Left ventricle myocardium superior (tissue), 1 donor: ENCODE measurements at places on chromosomes 2 and 18. TPM values are rescaled to one million over a fixed set of nuclear protein-coding genes. Genes with fewer than 3 reads are reported as not detected.
A peak's percentile ranks its signal among the peaks of the same experiment; 100 is the strongest.

RNMT gene
- total RNA-seq, result 20.0 TPM

OR6B2 gene
- not detected for total RNA-seq

HK2 gene
- total RNA-seq, result 3.8 TPM

FAM237A gene
- total RNA-seq, result 2.0 TPM

UBR3 gene
- total RNA-seq, result 127 TPM

RESP18 gene
- not detected for total RNA-seq

SPDYA gene
- 0.15 TPM for total RNA-seq

DNA sequence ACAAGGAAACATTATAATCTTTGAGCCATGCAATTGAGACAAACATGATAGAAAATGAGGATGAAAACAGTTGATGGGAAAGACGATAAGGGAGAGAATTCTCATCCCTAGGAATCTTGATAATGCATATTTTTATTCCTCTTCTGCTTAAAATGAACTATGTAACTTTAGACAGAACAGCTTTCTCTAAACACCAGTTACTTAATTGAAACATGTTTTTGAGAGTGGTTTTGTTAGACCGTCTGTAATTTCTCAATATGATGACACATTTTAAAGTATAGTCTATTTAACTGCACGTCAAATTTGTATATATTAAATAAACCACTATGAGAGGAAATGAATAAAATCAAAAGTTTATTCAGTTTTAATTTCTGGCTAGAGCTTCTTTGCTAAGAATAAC is 1453.9 kb upstream of the NXPH2 start:
- no peak for DNase-seq

GRCh38 chr2:218272531-218273212 is 2.4 kb downstream of the PNKD start:
- peak; percentile 84 for DNase-seq

- DNase-seq, result no peak
These were observed 40.9 kb downstream of the CENPO start for GRCh38 chr2:24833821-24834732.

DNA sequence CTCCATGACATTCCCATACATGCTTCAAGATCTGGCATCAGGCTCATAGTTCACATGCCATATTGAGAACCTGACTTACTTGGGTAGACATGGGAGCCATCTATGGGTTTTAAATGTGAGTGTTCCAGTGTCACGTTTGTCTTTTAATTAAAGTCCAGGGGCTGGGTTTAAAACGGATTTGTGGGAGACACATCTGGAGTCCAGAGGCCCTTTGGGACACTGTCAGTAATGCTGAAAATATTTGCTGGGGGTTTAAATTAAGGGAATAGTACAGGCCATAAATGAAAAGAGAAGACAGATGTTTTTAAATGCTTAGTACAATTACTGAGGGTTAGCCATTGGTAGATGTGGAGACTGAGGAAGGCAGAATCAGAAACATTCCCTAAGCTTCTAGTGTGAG is 478.0 kb downstream of the PID1 start:
- no peak for DNase-seq

- no peak for DNase-seq
These were observed 44.6 kb downstream of the EMX1 start for GRCh38 chr2:72961853-72962468.

DNA sequence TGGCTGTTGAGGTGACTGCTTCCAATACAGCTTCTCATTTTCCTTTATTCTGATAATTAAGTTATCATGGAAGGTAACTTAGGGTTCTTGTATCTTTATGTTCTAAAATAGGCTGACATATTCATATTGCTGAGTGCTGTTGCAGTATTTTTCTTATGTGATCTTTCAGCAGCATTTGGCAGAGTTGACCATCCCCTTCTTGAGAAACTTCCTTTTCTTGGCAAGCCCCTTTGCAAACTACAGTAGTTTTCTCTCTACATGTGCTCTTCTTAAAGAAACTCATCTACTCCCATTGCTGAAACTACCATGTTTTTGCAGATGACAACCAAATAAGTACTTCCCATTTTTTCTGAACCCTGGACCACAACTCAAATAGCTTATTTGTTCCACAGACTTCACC is 476.5 kb upstream of the TRIB2 start:
- DNase-seq, result no peak

GRCh38 chr2:101232770-101233169 is 19.9 kb upstream of the CNOT11 start:
- no peak for DNase-seq

- DNase-seq, result no peak
These were observed 589 bp upstream of the DAW1 start for GRCh38 chr2:227870710-227871374.

DNA sequence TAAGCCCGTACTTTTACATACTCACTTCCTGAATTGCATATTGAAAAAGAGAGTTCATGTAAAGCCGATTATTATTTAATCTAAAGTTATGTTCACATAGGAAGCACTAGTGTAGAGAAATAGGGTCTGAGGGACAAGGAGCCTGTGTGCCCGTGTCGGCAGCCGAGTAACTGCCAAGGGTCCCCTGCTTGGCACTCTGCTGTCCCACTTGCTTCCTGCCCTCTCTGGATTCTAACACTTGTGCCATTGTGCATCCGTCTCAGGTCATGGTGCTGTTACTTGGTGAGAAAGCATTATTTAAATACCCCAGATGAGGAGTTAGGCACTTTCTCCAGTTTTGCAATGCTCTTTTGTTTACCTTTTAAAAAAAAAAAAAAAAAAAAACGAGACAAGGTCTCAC is 236.3 kb downstream of the AGAP1 start:
- DNase-seq, result no peak

GRCh38 chr18:59929621-59930295 is 30.0 kb downstream of the PMAIP1 start:
- DNase-seq, result no peak

DNA sequence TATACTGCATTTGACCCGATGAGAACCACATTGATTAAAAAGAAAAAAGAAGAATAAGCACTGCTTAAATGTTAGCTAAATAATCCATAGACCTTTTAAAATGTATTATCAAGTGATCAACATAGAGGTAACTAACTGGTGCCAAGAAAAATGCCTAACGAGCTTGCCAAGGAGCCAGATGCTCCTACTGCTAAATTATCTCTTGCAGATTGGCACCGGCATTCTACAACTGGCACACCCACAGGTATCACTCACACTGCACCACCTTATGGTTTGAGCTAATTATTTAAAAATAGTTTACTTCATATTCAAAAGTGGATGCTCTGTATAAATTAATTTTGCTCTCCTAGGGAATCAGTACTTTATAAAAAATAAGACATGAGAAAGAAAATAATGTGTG is 341.6 kb upstream of the CDH7 start:
- DNase-seq, result no peak

DNA sequence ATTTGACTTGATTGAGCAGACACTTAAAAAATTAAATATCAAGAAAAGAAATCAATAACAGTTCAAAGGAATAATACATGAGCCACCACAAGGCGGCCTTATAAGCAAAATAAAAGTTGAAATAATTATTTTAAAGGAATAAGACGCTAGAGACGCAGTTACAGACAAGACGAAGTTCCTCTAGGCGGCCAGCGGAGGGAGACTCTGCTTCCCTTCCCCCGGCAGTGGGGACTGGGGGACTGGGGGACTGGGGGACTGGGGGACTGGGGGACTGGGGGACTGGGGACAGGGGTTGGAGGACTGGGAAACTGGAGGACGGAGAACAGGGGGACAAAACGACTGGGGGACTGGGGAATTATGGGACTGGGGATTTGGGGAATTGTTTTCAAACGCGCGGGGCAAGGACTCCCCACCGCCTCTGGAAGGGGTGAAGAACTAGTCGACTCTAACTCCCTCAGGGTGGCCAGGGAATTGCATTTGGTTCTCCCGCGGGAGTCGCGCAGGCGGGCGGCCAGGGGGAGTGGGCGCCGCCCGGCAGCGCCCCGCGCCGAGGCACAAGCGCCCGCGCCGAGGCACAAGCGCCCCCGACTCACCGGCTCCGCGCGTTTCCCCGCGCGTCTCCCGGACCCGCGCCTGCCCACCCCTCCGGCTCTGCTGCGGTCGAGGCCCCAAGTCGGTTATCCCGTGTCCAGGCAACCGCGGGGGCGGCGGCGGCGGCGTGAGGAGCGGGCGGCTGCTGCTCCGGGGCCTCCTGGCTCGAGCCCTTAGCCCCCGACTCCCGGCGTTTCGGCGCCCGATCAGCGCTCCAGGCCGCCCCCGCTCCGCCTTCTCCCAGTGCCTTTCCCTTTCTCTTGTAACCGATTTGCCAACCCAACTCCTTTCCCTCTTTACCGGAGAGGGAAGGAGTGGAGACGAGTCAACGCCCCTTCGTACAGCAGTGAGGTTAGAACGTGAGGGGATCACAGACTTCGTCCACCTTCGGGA is at the start of gene CCDC178:
TSS of gene CCDC178 (minus strand) at position 662 of the 984 bp plus-strand sequence. CDS start 28,633 bp downstream, outside the sequence.
- DNase-seq, result peak; percentile 37

DNA sequence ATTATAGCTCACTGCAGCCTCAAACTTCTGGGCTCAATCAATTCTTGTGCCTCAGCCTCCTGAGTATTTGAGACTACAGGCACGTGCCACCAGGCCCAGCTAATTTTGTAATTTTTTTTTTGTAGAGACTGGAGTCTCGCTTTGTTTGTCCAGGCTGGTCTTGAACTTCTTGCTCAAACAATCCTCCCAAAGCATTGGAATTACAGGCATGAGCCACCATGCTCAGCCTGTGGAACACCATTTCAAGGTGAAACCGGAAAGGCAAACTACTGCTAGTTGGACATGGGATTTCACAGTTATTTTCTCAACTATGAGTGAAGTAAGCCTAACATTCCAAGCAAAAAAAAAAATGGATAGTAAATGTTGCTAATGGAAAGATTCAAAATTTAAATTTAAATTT is 20.9 kb upstream of the TGIF1 start:
- no peak for DNase-seq

DNA sequence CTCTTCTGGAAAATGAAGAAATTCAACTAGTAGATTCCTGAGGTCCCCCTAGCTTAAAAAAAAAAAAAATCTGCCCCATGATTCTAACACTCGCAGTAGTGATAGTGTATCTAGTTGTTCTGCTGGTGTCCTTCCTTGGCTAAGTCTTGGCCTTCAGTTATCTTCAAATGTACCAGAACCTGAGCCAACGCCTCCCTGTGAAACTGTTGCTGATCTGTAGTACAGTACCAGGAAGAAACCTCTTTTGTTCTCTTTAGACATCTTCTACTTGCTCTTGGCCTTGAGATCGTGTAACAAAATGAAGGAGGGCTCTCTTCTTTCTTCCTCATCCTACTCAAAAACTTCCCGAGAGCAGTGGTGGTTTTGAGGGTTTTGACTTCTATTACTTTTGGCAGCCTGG is 31.0 kb downstream of the PLEK start:
- no peak for DNase-seq

- DNase-seq, result no peak
These were observed 109.9 kb upstream of the DTNA start for GRCh38 chr18:34600158-34600557.
